NCI-H2227 treated with DMSO at 0.1 percent for 48 hours (cell line): ENCODE measurements at places on chromosomes 16 and 17.

DNA sequence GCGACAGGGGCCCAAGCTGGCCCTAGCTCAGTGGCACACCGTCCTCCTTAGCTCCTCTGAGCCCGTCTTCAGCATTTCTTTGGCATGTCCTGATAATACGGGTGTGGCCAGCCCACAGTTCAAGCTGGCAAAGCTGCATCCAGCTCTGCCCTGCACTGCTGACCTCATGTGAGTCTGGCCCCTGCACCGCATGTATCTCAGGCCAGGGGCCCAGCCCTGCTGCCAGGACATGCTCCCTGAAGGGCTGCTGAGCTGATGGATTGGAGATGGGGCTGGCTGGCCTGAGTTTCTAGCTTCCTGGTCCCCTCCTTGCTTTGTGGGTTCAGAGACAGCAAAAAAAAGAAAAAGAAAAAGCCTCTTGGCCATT is 2.4 kb downstream of the DOC2B start:
- no peak for DNase-seq

DNA sequence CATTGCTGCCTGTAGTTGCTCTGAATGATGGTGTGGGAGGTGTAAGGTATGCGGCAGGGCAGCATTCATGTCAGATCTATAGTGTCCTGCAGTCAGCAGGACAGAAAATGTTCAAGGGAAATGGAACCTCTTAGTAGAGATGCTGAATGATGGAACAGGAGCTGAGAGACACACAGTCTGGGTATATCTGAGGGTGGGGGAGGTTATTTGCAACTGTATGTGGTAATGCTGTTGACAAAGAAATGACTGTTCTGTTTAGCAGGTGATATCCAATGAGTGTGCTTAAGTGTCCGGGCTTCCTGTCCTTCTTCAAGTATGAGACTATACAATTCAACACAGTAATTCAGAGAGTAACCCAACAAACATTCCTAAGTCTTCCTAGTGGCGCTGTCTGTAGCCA is 46.6 kb downstream of the STH start:
- no peak for DNase-seq

GRCh38 chr17:76716839-76717215 is 6.1 kb upstream of the MXRA7 start:
- no peak for DNase-seq

DNA sequence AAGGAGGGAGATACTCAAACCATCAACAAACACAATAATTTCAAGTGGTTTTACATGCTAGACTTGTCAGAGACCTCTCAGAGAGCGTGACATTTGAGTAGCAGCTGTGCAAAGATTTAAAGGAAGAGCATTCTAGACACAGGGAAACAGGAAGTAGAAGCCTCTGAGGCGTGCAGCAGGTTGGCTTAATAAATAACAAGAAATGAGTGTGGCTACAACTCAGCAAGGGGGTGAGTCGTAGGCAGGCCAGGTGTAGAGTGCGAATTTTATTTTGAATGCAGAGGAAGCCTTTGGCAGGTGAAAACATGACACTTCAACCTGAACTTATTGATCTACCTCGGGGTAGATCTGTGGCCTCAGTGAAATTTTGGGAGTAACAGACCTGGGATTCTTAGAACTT is 73.2 kb upstream of the MRTFB start:
- no peak for DNase-seq

- DNase-seq, result no peak
These were observed 236.6 kb downstream of the MRTFB start for GRCh38 chr16:14307527-14308367.

DNA sequence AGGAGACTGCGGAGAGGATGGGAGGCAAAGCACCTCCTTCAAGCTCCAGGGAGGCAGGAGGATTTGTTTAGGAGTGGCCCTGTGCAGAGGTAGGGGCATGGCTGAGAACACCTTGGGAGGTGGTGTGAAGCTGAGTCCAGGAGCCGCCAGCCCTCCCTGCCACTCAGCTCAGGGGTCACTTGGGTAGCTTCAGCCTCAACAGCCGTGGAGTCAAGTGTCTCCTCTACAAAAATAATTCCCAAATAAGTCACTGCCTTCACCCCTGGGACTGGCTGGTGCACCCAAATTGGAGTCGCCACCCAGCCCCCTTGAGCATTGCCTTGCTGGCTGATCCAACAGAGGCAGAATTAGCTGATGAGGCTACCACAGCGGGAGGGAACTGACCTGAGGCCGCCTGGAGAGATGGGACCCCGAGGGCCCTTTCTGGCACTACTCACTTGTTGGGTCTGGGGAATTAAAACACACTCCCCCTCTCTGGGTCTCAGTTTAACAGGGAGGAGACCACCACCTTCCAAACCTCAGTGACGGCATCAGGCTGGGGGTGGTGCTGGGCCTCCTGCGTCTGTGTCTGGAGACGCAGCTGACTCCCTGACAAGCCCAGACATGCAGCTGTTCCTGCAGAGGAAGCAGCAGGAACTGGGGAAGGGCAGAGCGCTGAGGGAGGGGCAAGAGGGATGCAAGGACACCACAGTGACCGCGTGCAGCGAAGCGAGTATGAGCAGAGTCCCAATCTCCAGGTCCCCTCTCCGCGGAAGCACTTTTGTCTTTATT is 87.9 kb upstream of the TOB1 start:
- peak; percentile 62 for DNase-seq

DNA sequence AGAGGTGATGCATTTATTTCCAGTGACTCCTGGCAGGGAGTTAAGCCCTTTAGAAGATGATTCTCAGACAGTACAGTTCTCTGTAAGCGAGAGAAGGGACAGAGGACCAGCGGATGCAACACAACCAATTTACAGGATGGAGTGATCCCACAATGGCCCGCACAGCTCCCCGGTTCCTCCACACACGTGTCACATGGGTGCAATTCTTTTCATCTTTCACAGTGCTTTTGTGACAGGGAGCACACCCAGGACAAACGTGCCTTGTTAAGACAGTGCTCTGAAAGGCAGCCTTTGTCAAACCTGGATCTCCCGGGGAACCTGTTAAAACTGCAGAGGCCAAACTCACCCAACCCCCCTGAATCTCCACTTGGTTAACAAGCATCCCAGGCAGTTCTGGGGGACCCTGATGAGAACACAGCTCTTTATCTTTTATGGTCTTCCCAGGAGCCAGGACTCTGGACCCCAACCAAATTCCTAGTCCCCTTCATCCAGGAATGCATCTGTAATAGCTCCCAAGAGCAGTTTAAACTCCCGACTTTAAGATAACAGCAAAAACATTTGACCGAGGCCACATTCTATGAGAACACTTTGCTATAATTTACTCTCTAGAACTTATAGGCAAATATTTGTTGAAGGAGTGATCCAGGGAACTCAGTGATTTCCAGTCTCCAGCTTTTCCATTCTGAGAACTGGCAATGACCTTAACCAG is 134.9 kb upstream of the CDH5 start:
- no peak for DNase-seq

DNA sequence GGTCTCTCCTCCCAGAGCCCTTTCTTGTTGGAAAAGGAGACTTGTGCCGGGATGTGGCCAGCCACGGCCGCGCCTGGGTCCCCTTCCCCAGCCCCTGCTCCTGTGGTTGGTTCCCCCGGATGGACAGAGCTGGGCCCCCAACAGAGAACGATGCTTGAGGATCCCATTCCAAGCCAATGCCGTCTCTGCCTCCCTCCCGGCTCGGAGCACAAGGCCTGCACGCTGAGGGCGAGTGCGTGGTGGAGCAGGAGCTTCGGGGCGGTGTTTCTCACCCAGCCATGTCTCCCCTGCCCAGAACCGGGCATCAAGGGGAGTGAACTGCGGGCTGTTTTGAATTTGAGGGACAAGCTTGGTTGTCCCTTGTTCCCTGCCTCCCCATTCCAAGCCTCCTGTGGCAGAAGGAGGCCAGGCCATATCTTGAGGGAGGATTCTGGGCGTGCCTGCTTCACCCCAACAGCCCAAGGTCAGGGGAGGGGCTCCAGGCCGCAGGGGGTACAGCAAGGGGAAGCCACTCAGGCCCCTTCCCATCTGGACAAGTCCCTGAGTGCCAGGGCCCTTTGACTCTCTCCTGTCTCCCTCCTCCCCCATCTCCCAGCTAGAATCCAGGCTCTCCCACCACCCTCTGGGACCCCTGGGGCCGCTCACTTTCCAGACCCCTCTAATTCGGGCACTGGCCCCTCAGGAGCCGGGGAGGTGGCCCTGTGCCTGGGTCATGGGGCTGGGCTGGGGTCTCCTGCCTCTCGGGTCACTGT is 43.6 kb downstream of the SOCS3 start:
- no peak for DNase-seq

GRCh38 chr17:30091121-30091670 is 25.4 kb upstream of the NSRP1 start:
- DNase-seq, result no peak

GRCh38 chr17:7629939-7630571 is at the start of gene SHBG:
Gene SHBG (plus strand): TSS chr17:7630135. CDS start chr17:7630173, 38 bp downstream.
- no peak for DNase-seq

DNA sequence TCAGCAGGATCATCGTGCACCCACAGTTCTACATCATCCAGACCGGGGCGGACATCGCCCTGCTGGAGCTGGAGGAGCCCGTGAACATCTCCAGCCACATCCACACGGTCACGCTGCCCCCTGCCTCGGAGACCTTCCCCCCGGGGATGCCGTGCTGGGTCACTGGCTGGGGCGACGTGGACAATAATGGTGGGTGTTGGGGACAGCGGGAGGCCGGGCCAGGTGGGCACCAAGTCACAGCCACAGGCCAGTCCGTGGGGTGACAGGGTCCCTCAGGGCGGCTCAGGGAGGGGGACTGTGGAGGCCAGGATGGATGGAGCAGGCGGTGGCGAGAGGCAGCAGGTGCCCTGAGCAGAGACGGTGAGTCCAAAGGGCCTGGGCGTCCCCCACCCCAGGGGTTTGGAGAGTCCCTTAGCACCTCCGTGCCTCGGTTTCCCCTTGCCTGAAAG is 1.0 kb downstream of the TPSD1 start:
- no peak for DNase-seq

DNA sequence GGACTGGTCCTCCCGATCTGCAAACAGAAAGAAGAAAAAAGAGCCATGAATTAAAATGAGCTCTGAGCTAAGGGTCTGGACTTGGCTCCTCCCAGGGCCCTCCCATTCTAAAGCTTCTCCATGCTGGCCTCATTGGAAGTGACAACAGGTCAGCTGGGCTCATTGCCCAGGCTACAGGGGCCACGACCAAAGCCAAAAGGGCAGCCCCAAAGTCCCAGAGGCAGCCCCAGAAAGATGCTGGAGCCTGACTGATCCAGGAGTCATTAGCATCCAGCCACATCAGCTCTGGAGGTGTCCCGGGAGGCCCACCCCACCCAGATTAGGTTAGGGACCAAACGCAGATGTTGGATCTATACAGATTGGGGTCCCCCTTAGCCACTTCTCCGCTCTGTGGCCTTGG is 58.2 kb downstream of the MYH11 start:
- no peak for DNase-seq
